ENCODE measurements at places on chromosomes 16 and 17.
A peak's percentile ranks its signal among the peaks of the same experiment; 100 is the strongest.

- peaks cover 2% of the 10 kb centered on the region for H3K27me3 ChIP-seq
- peaks cover 22% of the 10 kb centered on the region for H3K4me1 ChIP-seq
- no peak overlapping the region for H3K27ac ChIP-seq
- no peaks in the 10 kb centered on the region for H3K36me3 ChIP-seq
- DNase-seq, result no peak
Measured at GRCh38 chr17:40110026-40110845, 9.8 kb upstream of the NR1D1 start.

GRCh38 chr17:81863833-81864768 lies 3.8 kb upstream of the P4HB start:
- no peaks in the 10 kb centered on the region for H3K27me3 ChIP-seq
- DNase-seq, result no peak

DNA sequence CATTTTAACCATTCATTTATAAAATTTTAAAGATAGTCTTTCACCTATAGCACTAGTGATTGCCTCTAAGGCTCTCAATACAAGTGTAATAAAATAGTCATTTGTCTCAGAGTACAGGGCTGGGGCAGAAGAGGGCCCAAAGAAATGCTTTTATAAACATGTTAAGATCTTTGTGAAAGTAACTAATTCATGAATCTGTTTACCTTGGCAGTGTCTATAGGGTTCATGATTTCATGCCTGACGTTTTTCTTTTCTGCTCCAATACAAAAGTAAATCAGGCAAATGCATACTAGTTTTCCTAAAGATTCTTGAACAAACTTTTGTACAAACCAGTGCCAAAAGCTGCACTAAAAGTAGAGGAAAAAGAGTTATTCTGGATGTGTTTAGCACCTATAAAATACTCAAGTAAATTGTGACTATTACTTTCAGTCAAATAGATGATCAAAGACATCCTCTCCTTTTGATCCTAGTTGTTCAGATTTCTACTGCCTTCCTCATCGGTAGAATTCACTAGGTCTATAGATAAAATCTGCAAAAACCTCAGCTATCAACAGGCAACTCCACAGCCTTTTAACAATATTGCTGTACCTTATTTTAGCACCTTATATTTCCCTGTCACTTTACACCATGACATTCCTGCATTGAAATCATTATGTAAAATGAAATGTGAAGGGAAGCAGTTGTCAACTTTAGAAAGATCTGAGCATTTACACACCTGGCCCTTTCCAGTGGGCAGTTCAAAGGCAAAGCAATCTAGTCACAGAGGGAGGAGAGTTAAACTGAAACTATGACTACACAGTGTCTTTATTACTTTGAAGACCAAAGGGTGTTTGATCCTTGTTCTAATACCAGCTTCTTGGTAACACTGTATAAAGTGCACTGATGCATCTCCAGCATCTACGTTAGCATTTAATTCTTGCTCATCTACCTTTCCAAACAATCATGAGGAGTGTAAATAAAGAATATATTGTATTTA lies 100.0 kb upstream of the MED13 start:
- no peak overlapping the region for H3K4me3 ChIP-seq
- no peaks in the 10 kb centered on the region for H3K27me3 ChIP-seq
- no peak overlapping the region for H3K27ac ChIP-seq

GRCh38 chr16:62034231-62035114 lies 1.8 kb downstream of the CDH8 start:
- no peaks in the 10 kb centered on the region for H3K36me3 ChIP-seq
- H3K27ac ChIP-seq, result no peak overlapping the region
- DNase-seq, result no peak
- H3K27me3 ChIP-seq, result peaks cover 24% of the 10 kb centered on the region

DNA sequence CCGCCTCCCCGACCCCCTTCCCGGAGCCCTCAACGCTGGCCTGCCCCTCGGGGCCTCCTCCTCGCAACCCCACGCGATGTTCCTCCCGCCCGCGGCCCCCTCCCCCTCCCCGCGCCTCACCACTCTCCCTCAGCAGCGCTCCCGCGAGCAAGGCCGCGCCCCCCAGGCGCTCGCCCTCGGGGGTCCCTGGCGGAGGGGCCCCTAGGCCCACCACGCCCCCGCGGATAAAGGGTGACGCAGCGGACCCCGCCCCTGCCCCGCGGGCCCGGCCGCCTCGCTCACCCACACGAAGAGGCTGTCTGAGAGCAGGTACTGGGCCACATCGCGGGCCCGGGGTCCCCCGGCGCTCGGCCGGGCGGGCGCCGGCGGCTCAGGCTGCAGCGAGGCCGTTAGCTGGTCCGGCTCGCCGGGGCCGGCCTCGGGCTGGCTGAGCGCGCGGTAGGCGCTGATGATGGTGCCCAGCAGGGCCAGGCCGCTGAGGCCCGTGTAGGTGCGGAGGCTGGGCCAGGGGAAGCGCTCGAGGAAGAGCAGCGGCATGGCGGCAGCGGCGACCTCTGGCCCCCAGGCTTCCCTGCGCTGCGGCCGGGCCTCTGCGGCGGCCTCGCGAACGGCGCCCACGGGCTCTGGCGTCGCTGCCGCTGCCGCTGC lies 430 bp downstream of the AMFR start:
- no peak overlapping the region for H3K27ac ChIP-seq
- H3K4me1 ChIP-seq, result no peaks in the 10 kb centered on the region
- H3K27me3 ChIP-seq, result no peaks in the 10 kb centered on the region
- peak overlapping the region; percentile 91 for H3K4me3 ChIP-seq

- H3K36me3 ChIP-seq, result no peaks in the 10 kb centered on the region
- DNase-seq, result no peak
- no peaks in the 10 kb centered on the region for H3K4me1 ChIP-seq
- no peaks in the 10 kb centered on the region for H3K27me3 ChIP-seq
- H3K27ac ChIP-seq, result no peak overlapping the region
Measured at GRCh38 chr16:62816971-62817519, 780.8 kb upstream of the CDH8 start.

- peaks cover 3% of the 10 kb centered on the region for H3K4me1 ChIP-seq
- no peak overlapping the region for H3K4me3 ChIP-seq
- no peaks in the 10 kb centered on the region for H3K36me3 ChIP-seq
- DNase-seq, result peak; percentile 13
- H3K27ac ChIP-seq, result no peak overlapping the region
Measured at GRCh38 chr16:86740906-86741799, 162.8 kb downstream of the FOXL1 start.

- peaks cover 16% of the 10 kb centered on the region for H3K36me3 ChIP-seq
- no peak overlapping the region for H3K27ac ChIP-seq
- H3K4me1 ChIP-seq, result no peaks in the 10 kb centered on the region
- DNase-seq, result peak; percentile 67
- H3K27me3 ChIP-seq, result no peaks in the 10 kb centered on the region
Measured at GRCh38 chr16:70395345-70395901, 43.5 kb downstream of the ST3GAL2 start.

- no peak overlapping the region for H3K4me3 ChIP-seq
- no peak for DNase-seq
- H3K27ac ChIP-seq, result no peak overlapping the region
- H3K36me3 ChIP-seq, result no peaks in the 10 kb centered on the region
- no peaks in the 10 kb centered on the region for H3K27me3 ChIP-seq
Measured at GRCh38 chr17:65750166-65750565, 188.7 kb upstream of the AXIN2 start.

GRCh38 chr17:2023692-2024571 lies 1.2 kb downstream of the RTN4RL1 start:
- peaks cover 3% of the 10 kb centered on the region for H3K4me1 ChIP-seq
- DNase-seq, result peak; percentile 77
- peaks cover 70% of the 10 kb centered on the region for H3K27me3 ChIP-seq
- peak overlapping the region; percentile 29 for H3K4me3 ChIP-seq

- no peak overlapping the region for H3K27ac ChIP-seq
- H3K4me3 ChIP-seq, result no peak overlapping the region
- H3K27me3 ChIP-seq, result no peaks in the 10 kb centered on the region
- no peaks in the 10 kb centered on the region for H3K36me3 ChIP-seq
- H3K4me1 ChIP-seq, result no peaks in the 10 kb centered on the region
Measured at GRCh38 chr17:73949903-73950592, 253.4 kb upstream of the RPL38 start.

- DNase-seq, result no peak
- no peaks in the 10 kb centered on the region for H3K36me3 ChIP-seq
- no peaks in the 10 kb centered on the region for H3K4me1 ChIP-seq
Measured at GRCh38 chr17:60704170-60704569, 26.5 kb downstream of the BCAS3 start.

GRCh38 chr17:9266697-9267117 lies 245.4 kb downstream of the NTN1 start:
- H3K4me1 ChIP-seq, result no peaks in the 10 kb centered on the region
- H3K27me3 ChIP-seq, result no peaks in the 10 kb centered on the region
- H3K36me3 ChIP-seq, result no peaks in the 10 kb centered on the region
- H3K4me3 ChIP-seq, result no peak overlapping the region

DNA sequence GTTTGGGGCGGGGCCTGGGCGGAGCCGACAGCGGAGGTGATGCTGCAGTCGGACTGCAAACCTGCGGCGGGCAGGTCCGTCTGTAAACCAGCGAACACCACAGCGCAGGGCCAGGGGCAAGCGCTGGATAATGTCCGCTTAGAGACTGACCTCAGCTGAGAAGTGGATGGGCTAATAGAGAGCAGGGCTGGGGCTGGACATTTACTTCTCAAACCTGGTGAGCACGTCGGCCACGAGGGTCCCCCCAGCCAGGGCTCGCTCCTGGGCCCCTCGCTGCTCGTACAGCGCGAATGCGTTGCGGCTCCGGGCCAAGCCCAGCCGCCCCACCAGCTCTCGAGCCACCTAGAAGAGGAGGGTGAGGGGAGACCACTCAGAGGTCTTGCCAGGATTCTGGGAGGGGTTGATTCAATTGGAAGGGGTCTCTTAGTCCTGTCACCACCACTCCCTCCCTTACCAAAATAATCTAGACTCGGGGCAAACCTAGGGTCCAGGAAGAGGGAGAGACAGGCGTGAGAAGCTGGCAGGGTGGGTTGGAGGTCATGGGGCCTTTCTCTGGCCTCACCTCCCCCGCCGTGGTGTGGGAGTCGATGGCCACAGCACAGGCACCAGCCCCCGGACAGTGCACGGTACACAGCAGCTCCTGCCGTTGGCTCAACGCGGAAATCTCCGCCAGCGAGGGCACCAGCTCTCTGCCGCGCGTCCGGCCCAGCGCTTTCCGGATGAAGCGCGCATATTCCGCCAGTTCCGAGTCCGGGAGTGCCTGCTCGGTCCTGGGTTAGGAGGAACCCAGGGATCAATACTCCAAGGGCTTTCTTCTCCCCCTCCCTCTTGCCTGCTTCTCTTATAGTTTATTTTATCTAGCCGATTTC lies 5.8 kb downstream of the PLEKHH3 start:
- peaks cover 14% of the 10 kb centered on the region for H3K4me1 ChIP-seq
- DNase-seq, result no peak
- H3K27me3 ChIP-seq, result no peaks in the 10 kb centered on the region
- no peak overlapping the region for H3K27ac ChIP-seq
- peaks cover 9% of the 10 kb centered on the region for H3K36me3 ChIP-seq

DNA sequence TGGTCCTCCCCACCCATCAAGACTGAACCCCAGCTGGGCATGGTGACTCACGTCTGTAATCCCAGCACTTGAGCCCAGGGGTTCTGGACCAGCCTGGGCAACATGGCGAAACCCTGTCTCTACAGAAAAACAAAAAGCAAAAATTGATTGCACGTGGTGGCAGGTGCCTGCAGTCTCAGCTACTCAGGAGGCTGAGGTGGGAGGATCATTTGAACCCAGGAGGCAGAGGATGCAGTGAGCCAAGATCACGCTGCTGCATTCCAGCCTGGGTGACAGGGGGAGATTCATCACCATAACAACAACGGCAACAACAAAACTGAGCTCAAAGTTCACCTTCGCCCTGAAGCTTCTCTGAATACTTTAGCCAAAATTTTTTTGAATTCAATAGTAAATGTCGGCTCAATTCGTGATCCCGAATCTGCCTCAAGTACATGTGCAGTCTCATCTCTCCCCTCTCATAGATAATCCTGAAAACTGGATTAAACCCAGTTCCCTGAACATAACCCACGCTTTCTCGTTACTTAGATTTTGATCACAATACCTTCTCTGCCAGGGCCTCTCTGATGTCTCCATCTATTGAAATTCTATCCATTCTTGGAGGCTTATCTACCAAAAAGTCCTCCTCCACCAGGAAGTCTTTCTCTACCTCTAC lies 13.5 kb upstream of the MYH10 start:
- H3K27ac ChIP-seq, result no peak overlapping the region
- H3K36me3 ChIP-seq, result no peaks in the 10 kb centered on the region
- DNase-seq, result no peak
- no peaks in the 10 kb centered on the region for H3K4me1 ChIP-seq

DNA sequence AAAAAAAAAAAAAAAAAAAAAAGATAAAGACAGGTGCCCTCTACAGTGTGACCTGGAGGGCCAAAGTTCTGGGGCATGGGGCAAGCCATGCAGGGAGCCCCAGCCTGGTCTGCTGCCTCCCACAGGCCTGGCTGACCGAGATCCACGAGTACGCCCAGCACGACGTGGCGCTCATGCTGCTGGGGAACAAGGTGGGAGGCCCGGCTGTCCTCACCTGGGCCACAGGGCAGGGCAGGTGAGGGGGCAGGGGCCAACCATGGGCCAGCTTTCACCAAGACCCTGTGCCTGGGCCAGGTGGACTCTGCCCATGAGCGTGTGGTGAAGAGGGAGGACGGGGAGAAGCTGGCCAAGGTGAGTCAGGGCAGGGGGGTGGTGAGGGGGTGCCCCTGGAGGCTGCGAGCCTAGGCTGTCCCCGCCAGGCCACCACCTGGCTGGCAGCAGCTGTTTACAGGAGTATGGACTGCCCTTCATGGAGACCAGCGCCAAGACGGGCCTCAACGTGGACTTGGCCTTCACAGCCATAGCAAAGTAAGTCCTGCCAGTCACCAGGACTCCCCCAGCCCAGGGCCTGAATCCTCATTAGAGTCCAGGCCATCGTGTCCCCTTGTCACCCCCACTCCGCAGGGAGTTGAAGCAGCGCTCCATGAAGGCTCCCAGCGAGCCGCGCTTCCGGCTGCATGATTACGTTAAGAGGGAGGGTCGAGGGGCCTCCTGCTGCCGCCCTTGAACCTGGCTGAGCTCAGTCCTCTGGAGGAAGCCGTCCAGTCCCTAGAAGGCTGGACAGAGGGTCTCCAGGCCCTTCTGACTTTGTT lies 2.7 kb upstream of the TRAF7 start:
- peak overlapping the region; percentile 12 for H3K27ac ChIP-seq
- peak overlapping the region; percentile 82 for H3K4me3 ChIP-seq
- no peak for DNase-seq
- H3K4me1 ChIP-seq, result peaks cover 20% of the 10 kb centered on the region
- H3K36me3 ChIP-seq, result peaks cover 21% of the 10 kb centered on the region

GRCh38 chr16:72798264-72798663 lies 249.7 kb downstream of the ZFHX3 start:
- H3K27ac ChIP-seq, result no peak overlapping the region
- H3K4me1 ChIP-seq, result no peaks in the 10 kb centered on the region
- no peaks in the 10 kb centered on the region for H3K36me3 ChIP-seq
- no peak for DNase-seq

- H3K4me3 ChIP-seq, result no peak overlapping the region
- H3K27ac ChIP-seq, result no peak overlapping the region
- H3K4me1 ChIP-seq, result no peaks in the 10 kb centered on the region
- no peaks in the 10 kb centered on the region for H3K27me3 ChIP-seq
Measured at GRCh38 chr17:47698749-47699535, 5.0 kb downstream of the TBKBP1 start.

GRCh38 chr17:56350592-56350991 lies 197.3 kb downstream of the ANKFN1 start:
- H3K4me3 ChIP-seq, result no peak overlapping the region
- H3K36me3 ChIP-seq, result no peaks in the 10 kb centered on the region
- no peaks in the 10 kb centered on the region for H3K4me1 ChIP-seq
- no peak for DNase-seq

Data from iPS DF 6.9 (cell line).